ENCODE measurements at places on chromosomes 16 and 17.
A peak's percentile ranks its signal among the peaks of the same experiment; 100 is the strongest.

DNA sequence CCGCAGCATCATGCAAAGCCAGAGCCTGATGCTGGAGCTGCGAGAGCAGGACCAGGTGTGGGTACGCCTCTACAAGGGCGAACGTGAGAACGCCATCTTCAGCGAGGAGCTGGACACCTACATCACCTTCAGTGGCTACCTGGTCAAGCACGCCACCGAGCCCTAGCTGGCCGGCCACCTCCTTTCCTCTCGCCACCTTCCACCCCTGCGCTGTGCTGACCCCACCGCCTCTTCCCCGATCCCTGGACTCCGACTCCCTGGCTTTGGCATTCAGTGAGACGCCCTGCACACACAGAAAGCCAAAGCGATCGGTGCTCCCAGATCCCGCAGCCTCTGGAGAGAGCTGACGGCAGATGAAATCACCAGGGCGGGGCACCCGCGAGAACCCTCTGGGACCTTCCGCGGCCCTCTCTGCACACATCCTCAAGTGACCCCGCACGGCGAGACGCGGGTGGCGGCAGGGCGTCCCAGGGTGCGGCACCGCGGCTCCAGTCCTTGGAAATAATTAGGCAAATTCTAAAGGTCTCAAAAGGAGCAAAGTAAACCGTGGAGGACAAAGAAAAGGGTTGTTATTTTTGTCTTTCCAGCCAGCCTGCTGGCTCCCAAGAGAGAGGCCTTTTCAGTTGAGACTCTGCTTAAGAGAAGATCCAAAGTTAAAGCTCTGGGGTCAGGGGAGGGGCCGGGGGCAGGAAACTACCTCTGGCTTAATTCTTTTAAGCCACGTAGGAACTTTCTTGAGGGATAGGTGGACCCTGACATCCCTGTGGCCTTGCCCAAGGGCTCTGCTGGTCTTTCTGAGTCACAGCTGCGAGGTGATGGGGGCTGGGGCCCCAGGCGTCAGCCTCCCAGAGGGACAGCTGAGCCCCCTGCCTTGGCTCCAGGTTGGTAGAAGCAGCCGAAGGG, 24.2 kb downstream of the C1QTNF1 start:
- DNase-seq = no peak

GRCh38 chr16:75250809-75251279, 580 bp downstream of the BCAR1 start:
- peak; percentile 25 for DNase-seq

GRCh38 chr16:59527206-59527997, 793.3 kb upstream of the GOT2 start:
- peak; percentile 33 for DNase-seq

DNA sequence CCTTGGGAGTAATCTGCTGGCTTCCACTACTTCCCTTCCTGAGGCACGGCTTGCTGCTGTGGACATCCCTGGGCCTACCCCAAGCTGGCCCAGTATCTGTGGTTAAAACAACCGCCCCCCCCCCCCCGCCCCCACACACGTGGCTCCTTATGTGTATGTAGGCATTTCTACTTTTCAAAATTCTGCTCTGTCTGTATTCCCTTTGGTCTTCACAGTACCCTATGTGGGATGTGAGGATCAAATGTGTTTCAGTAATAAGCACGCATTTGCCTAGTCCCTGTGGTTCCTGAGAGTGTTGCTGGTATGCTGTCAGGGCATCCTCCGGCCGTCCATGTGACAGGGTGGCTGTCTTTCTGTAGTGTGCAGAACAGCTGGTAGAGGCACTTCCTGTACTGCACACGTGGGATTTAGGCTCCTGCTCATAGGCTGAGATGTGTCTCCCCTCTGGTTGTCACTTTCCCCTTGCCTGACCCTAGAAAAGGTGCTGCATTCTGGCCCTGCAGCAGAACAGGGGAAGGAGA, 2.2 kb downstream of the NT5M start:
- DNase-seq = peak; percentile 95

DNA sequence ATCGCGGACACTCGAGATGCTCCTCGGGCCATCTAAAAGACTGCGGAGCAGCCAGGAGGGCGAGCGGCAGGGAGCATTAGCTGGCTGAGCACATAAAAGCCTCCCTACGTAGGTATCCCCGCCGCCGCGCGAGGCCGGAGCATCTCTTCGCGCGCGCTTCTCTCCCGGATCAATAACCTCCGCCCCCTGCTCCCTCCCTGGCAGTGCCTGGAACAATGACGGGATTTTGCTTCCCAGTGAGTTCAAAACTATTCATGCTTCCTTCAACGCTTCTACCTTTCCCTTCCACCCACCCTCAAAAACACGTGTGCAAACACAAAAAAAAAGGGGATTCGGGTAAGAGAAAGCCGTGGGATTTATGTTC, 984 bp downstream of the CENPV start:
- DNase-seq = peak; percentile 80

DNA sequence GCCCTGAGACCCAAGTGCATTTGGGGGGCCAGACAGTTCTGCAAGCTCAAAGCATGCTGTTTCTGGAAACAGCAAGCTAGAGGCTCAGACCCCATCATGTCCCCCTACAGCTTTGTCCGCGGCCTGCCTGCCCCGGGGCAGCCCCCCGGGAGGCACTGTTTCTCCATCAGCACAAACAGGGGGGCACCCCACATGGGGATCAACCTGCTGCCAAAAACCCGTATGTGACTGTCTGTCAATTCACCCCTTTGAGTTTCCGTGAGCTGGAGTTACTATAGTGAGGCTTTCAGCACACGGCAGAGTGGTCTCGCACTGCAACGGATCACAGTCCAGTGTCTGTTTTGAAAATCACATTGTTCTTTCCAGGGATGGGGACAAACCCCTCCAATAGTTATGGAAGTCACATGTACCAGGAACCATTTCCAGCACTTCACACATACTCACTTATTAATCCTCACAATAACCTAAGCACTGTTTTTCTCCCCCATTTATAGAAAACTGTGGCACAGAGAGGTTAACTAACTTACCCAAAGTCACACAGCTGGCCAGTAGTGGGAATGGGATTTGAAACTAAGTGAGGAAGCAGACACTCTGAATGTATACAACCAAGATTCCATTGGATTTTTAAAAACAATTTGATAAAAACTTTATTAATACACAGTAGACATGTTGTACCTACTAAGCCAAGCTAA, 269.0 kb downstream of the C16orf95 start:
- DNase-seq = no peak

- no peak for DNase-seq
These were observed 23.7 kb downstream of the OR1D5 start for GRCh38 chr17:3039736-3040135.

GRCh38 chr17:67019809-67020208, 24.5 kb upstream of the CACNG1 start:
- DNase-seq = no peak

DNA sequence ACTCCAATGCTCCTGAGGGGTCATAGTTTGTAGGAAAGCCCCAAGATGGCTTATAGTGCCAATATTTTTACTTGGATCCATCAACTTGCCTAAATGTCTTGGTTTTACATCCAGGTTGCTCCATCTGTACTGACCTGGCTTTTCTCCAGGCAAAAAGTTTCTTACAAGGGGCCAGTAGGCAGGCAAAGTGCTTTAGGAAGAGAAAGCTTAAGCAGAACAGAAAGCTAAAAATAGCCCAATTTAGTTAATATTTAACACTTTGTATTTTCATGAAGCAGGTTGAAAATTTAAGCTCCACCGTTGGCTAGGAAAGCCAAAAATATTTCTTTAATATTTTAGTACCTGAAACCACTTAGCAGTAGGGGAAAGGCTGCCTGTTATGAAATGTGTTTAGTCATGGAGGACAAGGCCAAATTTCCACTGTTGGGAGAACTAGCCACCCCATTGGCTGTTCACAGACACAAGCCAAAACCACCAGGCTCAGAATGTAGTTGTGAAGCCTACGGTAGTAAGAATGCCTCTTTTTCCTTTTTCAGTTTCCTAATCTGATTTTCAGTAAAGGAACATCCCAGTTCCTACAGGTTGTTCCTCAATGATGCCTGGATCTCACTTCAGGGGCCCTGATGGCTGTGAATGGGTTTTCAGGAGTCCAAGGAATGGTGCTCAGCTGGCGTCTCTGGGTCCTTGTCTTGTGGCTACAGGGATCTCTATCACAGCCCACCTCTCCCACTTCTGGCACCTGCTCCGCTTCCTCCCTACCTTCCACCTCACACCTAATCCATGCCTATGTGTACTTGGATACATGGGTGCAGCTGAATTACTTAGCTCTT, 324.8 kb downstream of the PMP22 start:
- DNase-seq = no peak

DNA sequence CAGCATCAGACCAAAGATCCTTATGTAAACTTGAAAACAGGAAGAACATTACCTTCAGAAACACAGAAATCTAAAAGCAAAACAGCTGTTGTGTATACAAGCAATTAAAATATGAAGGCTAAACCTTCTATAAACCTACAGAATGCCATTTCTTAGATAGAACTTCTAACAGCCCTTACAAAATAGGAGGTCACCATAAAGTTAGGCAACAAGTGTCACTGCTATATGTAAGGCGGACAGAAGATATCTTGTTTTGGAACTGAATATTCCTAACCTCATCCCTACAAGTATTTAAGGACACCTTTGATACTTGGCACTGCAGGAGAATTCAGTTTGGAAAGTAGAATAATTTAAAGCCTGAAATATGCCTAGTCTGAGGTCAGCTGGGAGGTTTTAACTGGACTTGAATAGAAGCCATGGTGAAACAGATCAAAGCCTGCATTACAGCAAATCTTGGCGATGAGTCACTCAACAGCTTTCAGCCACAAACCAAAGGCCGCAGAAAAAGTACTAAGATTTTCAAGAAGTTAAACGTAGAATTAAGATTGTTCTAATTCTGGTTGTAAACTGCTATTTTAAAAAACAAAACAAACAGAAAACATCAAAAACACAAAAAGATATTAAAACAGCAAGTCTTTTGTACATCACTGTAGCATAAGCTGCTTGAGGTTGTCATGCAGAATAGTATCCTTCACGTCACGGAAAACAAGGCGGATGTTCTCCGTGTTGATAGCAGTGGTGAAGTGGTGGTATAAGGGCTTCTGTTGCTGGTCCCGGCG, 42.7 kb downstream of the GNA13 start:
- DNase-seq = no peak

- no peak for DNase-seq
These were observed 22.6 kb downstream of the CNTNAP1 start for GRCh38 chr17:42704837-42705494.

- no peak for DNase-seq
These were observed 123.0 kb upstream of the CACNG5 start for GRCh38 chr17:66711881-66712321.

- DNase-seq = no peak
These were observed 230.5 kb upstream of the ASIC2 start for GRCh38 chr17:33523577-33523981.

- DNase-seq = no peak
These were observed 29.9 kb upstream of the TNS4 start for GRCh38 chr17:40531051-40531991.
